Activated T-helper 1 cell treated with anti-CD3 and anti-CD28 coated beads, Interleukin-2, amount 50 U/mL, for 16 hours (primary cell): ENCODE measurements at places on chromosomes 3 and 15.

GRCh38 chr3:122273498-122273897, 51.5 kb upstream of the CSTA start:
- no peak for DNase-seq

DNA sequence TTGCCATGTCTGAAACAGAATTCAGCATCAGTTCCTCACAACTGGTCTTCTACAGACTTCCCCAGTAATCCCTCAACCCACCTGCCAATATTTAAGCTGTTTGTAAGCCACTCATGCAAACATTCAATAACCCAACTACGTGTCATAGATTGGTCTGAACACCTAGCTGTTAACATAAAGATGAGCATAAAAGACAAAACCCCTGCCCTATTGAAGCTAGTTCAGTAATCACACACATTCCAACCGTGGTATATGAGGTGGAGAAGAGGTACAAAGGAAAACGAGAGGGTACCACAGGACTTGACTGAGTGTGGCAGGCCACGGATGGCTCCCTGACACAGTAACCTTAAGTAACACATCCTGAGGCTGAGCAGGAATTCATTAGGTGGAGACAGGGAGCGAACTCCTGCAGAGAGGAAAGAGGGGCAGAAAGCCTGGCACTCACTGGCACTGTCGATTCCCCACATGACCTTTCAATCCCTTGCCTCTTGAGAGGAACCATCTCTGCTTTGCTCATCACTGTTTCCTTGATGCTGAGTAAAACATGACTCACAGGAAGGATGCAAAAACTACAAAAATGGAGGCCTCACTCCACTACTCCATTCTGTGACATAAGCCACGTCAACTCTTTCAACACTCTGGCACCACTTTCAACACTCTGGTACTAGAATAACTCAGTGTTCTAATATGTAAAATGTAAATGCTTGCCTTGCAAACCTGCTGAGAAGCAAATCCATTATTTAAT, 31.3 kb downstream of the RPN1 start:
- no peak for DNase-seq

GRCh38 chr3:116233711-116234357, 211.5 kb downstream of the LSAMP start:
- no peak for DNase-seq

- no peak for DNase-seq
Measured at GRCh38 chr3:152261329-152261728, 7.4 kb upstream of the MBNL1 start.

GRCh38 chr3:66665021-66665695, 164.3 kb upstream of the LRIG1 start:
- DNase-seq = no peak

DNA sequence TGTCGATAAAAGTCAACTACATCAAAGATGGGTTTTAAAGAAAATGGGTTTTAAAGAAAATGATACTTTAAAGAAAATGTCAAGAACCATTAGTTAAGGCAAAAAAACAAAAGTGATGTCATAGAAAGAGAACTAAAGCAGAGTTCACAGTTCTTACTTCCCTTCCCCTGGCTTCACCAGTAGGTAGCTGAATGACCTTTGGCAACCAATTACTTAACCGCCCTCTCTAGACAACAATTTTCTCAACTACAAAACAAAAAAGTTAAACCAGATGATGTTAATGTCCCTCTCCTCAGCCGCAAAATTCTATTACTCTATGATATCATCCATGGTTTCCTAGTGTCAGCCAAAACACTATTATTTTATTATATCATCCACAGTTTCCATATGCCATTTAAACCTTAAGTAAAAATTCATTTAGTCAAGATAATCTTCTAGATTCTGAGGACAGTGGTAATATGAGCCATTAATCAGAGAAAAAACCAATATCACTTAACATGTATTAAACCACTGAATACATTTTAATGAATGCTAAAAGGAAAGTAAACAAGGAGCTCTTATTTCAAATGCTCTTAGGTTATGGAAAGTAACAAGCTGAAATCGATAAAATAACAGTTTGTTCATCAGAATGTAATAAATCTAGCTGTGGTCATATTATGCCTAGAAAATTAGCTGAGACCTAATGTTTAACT, 13.1 kb downstream of the RYK start:
- DNase-seq = no peak

GRCh38 chr3:98027085-98027446, 8.0 kb downstream of the GABRR3 start:
- no peak for DNase-seq

DNA sequence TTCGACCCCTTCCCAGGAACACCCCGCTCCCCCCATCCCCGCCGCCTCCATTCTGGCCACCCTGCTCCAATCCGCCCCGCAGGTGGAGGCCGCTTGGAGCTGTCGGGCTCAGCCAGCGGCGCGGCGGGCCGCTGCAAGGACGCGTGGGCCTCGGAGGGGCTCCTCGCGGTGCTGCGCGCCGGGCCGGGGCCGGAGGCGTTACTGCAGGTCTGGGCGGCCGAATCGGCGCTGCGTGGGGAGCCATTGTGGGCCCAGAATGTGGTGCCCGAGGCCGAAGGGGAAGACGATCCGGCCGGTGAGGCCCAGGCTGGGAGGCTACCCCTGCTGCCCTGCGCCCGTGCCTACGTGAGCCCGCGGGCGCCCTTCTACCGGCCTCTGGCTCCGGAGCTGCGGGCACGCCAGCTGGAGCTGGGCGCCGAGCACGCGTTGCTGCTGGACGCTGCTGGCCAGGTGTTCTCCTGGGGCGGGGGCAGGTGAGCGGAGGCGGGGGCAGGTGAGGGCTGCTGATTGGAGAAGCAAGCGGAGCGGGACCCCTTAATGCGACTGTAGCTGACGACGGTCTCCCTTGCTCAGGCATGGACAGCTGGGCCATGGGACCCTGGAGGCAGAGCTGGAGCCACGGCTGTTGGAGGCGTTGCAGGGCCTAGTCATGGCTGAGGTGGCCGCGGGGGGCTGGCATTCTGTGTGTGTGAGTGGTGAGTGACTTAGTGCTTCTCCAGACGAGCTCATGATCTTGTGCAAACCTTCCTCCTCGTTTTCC, 2.5 kb downstream of the RCCD1 start:
- no peak for DNase-seq

GRCh38 chr3:62496503-62496902, 123.2 kb upstream of the FEZF2 start:
- DNase-seq = no peak

- DNase-seq = no peak
Measured at GRCh38 chr3:157487339-157487738, 15.9 kb downstream of the VEPH1 start.

GRCh38 chr15:42063122-42063848, 31.1 kb downstream of the PLA2G4D start:
- DNase-seq = no peak

GRCh38 chr3:169212086-169212485, 451.4 kb downstream of the MECOM start:
- no peak for DNase-seq

DNA sequence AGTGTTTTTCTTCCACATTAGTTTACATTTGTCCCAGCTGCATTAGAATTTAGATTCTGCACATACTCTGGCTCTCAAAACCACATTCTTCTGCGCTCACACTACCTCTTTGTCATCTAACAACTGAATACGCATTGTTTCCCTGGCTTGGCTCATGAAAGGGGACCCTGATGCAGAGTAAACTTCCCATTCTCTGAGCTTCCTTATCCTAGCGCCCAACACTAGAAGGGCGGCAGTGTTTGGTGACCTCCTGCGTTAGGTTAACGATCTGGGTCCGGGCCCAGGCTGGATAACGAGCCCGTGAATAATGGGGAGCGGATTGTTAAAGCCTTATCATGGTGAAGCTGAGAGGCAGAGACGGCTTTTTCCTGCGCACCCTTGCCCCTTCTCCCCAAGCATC, 63.9 kb downstream of the ETV5 start:
- DNase-seq = no peak

- DNase-seq = no peak
Measured at GRCh38 chr3:49842843-49843517, 13.4 kb downstream of the TRAIP start.

- DNase-seq = no peak
Measured at GRCh38 chr3:177449360-177450006, 252.2 kb upstream of the TBL1XR1 start.

DNA sequence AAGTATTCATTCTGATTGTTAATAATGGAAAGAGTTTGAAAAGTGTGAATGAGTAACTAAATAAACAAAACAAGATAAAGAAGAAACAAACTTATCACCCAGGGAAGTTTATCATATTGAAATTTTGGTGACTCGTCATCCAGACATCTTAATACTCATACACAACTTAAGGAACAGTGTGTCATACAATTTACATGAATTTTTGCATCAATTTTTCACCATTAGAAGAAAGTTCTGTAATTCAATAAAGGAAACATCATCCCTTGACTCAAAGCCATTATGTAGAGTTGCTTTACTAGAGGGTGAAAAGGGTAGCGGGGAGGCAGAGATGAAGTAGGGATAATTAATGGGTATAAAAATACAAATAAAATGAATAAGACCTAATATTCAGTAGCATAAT, 536.2 kb downstream of the GRM7 start:
- DNase-seq = no peak

DNA sequence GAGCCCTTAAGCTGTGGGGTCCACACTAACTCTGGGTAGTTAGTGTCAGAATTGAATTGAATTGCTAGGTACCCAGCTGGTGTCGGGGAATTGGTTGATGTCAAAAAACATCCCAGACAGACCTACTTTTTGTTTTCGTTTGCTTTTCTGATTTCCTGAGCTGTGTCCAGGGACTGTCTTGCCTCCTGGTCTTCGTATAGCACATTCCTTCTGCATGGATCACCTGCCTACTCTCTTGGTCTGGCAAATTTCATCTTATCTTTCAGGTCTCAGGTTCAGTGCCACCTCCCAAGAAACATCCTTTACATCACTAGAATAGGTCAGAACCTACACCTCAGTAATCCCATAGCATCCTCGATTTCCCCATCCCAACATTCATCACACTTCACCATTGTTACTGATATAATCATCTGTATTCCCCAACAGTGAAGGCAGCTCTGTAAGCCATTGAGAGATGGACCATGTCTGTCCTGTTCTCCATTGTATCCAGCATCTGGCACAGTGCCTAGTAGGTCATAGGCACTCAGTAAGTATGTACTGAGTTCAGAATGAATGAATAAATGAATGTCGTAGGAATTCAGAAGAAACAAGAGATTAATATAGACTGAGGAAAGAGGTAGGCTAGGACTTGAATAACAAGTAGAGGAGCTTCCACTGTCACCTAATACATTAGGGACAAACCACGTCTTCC, 81.2 kb downstream of the ANP32A start:
- no peak for DNase-seq

- no peak for DNase-seq
Measured at GRCh38 chr3:24360957-24361356, 133.7 kb downstream of the THRB start.

DNA sequence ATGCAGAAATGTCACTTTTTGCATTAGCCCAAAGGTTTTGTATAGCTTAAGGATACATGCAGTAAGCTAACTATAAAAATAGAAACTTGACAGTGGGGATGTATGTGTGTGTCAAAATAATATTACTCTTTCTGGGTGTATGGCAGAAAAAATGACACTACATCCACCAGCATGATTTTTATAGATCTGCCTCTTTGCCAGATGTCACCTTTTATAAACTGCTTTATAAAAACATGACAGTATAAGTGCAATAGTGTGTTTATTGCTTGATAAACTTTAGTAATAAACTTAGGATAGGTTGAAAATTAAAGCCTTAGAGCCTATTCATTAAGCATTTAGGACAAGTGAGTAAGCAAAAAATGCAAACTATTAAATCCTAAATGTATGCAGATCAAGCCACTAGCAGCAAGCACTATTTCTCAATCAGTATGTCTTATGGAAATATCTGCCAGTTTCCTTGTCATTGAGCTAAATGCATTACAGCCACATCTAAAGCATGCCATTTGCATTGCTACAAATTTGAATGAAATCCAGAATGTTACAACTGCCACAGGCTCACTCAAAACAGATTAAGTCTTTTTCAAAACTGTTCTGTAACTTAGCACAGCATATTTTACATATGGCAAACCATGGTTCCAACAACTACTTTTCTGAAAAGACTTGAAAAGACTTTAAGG, 935.0 kb downstream of the FHIT start:
- no peak for DNase-seq

DNA sequence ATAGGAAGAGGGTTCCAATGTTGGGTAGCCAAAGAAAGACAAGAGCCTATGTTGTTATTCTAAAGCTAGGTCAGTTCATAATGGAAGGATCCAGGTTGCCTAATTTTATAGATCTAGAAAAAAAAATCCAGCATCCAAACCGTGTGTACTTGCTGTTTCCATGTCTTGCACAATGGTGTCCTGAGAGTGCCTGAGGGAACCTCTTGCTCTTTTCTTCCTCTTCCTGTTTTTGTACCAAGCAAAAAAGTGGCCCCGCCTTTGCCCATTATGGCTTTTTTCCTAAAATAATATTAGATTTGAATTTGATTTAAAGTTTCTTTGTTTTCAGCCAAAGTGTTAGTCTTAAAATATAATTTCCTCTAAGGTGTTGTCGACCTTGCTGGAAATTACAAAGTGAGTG, 224.4 kb downstream of the RYR3 start:
- DNase-seq = no peak

- no peak for DNase-seq
Measured at GRCh38 chr3:131797776-131798175, 237.0 kb downstream of the CPNE4 start.

- no peak for DNase-seq
Measured at GRCh38 chr15:74631408-74631807, 15.8 kb downstream of the CLK3 start.

- DNase-seq = no peak
Measured at GRCh38 chr15:87816811-87817210, 439.7 kb downstream of the NTRK3 start.

GRCh38 chr3:101931081-101931480, 81.8 kb downstream of the NFKBIZ start:
- DNase-seq = no peak

DNA sequence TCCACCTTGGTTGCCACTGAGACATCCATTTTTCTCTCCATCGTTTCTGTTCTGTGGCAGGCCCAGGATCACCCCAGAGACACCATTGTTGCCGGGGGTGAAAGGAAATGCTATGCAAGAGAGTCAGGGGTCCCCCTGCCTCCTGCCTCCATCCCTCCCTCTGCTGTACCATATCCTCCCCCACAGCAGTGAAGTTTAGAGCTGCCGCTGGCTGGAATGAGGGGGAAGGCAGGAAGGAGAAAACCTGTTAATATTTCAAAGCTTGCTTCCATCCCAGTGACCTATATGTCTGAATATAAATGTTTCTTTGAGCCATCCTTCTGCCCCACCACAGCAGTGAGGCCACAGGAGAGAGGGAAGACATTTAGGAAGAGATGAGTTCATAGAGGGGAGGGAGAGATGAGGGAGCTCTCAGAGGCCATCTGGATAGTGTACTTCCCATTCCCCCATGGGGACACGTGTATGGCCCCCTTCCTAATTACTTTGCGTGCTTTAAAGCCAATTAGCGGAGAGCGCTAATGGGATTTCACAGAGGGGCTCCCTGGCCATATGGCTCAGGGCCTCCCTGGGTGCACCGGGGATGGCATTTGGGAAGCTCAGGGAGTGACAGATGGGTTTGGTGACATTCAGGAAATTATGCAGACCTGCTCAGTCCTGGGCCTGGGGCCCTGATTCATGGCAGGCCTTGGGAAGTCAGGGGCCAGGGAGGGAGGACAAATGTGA, 40.4 kb upstream of the CHRNB4 start:
- DNase-seq = no peak

GRCh38 chr15:26630857-26631256, 142.0 kb downstream of the GABRB3 start:
- no peak for DNase-seq

- no peak for DNase-seq
Measured at GRCh38 chr15:42511007-42511391, 15.6 kb downstream of the SNAP23 start.

- DNase-seq = no peak
Measured at GRCh38 chr15:72070817-72071447, 47.0 kb downstream of the MYO9A start.

- no peak for DNase-seq
Measured at GRCh38 chr3:134374105-134374790, at the start of gene AMOTL2. AMOTL2 (minus strand) TSS chr3:134374447; CDS start chr3:134371433, 3,014 bp downstream.
